ENCODE measurements at places on chromosomes 11 and 22.

GRCh38 chr11:326842-327580 lies 6.4 kb upstream of the IFITM3 start:
- DNase-seq = no peak

DNA sequence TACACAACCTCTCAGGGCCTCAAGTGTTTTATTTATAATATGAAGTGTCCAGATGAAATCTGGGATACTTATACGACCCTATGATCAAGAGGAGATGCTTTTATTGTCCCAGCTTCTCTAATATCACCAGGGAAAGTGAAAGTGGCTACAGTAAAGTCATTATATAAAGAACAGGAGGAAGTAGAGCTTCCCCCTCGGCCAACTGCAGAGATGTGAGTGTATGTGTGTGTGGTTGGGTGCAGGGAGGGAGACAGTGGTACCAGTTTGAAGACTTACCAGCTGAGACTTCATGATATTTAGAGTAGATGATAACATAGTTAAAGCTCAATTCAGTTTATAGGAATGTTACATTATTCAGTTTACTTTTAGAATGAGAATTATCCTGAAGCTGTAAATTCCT lies 373.6 kb upstream of the DDI1 start:
- no peak for DNase-seq

DNA sequence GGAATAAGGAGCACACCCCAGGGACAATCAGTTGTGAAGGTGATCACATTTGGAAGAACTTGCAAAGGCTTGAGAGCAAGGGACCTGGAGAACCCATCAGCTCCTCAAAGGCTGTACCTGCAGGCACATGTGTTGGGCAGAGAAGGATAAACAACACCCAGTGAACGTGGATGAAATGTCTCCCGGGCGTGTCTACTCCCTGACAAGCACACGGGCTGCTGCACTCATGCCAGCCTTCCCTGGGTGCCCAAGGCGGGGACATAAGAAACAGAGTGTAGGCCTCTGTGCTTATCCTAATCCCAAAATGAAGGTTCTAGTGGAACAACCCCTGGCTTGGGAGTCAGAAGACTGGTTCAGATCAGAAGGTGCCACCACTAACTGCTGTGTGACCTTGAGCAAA lies 46.7 kb downstream of the DSCAML1 start:
- DNase-seq = no peak

- peak; percentile 47 for DNase-seq
Measured at GRCh38 chr11:128029219-128029722, 558.1 kb downstream of the ETS1 start.

GRCh38 chr11:26127336-26127735 lies 204.6 kb upstream of the ANO3 start:
- DNase-seq = no peak

DNA sequence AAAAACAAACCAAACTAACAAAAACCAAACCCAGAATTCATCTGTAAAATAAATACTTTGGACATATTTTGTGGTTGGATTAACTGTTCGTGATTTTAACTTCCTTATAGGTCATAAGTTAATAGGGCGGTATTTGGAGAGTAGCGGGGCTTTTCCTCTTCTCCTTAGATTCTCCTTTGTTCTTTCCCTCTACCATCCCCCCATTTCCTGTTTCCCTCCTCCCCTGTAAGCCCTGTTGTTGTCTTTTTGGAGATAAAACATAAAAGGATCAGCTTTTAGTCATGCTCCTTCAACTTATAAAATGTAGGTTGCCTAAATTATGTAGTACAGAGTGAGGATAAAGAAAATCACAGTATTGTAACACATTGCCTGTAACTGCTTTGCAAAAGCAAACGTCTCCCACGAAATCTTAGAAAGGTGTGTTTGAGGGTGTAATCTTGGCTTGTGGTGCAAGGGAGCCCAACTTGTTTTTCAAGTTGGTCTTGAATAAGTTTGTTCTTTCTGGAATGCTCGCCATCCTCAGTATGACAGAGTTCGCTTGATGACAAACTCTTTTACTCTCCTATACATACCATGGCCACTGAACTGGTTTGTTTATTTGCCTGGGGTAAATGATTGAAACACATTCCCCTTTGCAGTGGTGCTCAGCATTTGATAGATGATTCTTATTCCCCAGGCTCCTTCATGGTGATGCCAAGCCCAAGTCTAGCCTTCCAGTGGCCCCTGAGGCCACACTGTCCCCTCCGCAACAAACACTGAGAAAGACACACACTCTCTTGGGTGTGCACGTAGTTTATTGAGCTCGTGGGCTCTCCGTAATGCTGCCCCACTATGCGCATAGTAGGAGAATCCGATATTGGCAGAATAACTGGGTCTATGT lies 49.4 kb downstream of the TEAD1 start:
- DNase-seq = peak; percentile 59

Measured in NCI-H2029 treated with DMSO at 0.1 percent for 48 hours (cell line).